Muscle of leg (tissue), 16 donors: ENCODE measurements at places on chromosomes 11 and 22. TPM values are rescaled to one million over a fixed set of nuclear protein-coding genes. Genes with fewer than 3 reads are reported as not detected.

Gene FERMT3
- 10.1 TPM for polyA plus RNA-seq

Gene VPREB1
- polyA plus RNA-seq: 1.2 TPM

Gene TOB2
- polyA plus RNA-seq: 35.1 TPM

Gene GLB1L2
- 0.31 TPM for polyA plus RNA-seq

Gene DERL3
- polyA plus RNA-seq: 1.2 TPM

Gene PNPLA5
- polyA plus RNA-seq: not detected

Gene ART1
- polyA plus RNA-seq: 2.9 TPM

Gene HPS5
- 10.9 TPM for polyA plus RNA-seq

Gene GSTT2B
- 2.3 TPM for polyA plus RNA-seq

Gene SCGB2A2
- not detected for polyA plus RNA-seq
